ENCODE measurements at places on chromosomes 2 and 18.

DNA sequence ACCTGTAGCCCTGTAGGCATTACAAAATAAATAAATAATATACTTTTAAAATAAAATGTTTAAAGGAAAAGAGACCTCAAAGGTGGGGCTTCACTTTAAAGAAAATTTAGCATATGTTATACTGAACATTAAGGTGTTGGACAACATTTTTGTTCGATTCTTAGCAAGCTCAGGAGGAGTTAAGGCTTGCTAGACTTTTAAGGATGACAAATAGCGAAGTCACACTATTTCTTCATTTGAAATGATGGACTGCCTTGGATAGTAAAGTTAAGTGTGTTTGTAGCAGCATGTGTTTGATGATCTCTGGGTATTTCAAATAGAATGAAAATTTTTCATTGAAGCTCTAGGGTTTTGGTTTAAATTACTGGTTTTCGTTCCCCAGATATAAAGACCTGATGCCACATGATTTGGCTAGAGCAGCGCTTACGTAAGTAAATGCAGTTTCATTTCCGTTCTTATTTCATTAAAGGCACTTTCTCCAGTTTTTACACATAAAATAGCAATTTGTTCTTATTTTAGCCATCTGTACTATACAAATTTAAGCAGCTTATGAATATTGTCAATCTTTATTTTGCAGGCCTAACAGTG, 24.9 kb downstream of the HADHB start:
- no peak for DNase-seq

DNA sequence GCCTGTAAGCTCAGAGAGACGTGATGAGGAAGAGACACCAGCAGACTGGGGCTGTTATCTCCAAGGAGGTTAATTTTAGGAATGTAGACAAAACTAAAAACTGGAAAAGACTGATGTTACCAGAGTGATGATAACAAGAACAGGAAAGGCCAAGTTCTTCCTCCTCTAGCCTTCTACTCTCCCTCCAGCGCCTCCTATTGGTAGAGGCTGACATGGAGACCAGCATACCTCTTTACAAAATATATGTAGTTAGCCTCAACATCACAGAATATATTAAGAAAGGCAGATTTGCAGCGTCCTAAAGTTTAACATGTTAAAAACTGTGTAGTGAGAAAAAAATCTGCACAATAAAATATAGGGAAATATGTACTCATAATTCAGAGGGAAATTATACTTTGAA, 66.0 kb downstream of the TCF4 start:
- DNase-seq = peak; percentile 53

DNA sequence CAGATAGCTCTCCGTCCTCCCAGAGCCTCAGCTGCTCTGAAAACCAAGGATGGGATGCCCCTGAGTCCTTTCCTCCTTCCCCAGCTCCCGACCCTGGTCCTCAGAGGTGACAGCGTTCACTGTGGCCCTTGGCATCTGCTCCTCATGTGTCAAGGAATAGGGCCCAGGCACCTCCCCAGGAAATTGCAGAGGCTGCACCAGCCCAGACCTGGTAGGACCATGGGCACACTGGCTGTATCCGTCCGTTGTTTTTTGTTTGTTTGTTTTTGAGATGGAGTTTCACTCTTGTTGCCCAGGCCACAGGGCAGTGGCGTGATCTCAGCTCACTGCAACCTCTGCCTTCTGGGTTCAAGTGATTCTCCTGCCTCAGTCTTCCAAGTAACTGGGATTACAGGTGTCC, 37.5 kb upstream of the SLC66A3 start:
- no peak for DNase-seq

- DNase-seq = no peak
Measured at GRCh38 chr2:84856787-84857186, 24.1 kb downstream of the TRABD2A start.

GRCh38 chr2:84297155-84297554, 161.9 kb downstream of the SUCLG1 start:
- peak; percentile 32 for DNase-seq

- DNase-seq = peak; percentile 15
Measured at GRCh38 chr2:222915092-222915957, 54.5 kb downstream of the ACSL3 start.

DNA sequence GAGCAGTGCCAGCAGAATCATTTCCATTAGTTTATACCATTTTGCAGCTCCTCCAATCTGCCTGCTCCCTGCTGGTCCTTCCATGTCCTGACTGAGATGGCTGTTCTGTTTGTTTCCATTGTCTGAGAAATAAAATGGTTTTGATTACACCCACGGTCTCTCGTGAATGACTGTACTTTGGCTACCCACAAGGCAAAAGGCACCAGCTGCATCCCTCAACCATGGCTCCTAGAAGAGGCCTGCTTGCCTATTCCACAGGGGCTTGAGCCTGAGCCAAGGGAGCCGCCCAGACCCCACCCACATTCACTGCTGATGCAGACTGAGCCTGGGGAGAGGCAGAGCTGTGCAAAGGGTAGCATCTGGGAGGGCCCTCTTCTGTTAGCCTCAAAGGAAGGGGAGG, 31.2 kb downstream of the MARCHF4 start:
- DNase-seq = peak; percentile 53

DNA sequence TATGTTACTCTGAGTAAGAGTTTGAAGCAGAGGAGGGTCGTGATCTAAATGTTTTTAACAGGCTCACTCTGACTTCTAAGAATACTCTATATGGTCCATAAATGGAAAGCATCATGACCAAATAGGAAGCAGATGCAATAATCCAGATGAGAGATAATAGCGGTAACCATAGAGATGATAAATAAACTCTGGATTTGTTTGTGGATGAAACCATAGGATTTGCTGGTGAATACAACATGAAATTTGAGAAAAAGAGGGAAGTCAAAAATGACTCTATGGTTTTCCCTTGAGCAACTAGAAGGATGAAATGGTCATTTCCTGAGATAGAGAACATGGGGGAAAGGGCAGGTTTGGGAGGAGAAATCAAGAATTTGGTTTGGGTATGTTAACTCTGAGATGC, 3.9 kb downstream of the HEATR5B start:
- peak; percentile 18 for DNase-seq

DNA sequence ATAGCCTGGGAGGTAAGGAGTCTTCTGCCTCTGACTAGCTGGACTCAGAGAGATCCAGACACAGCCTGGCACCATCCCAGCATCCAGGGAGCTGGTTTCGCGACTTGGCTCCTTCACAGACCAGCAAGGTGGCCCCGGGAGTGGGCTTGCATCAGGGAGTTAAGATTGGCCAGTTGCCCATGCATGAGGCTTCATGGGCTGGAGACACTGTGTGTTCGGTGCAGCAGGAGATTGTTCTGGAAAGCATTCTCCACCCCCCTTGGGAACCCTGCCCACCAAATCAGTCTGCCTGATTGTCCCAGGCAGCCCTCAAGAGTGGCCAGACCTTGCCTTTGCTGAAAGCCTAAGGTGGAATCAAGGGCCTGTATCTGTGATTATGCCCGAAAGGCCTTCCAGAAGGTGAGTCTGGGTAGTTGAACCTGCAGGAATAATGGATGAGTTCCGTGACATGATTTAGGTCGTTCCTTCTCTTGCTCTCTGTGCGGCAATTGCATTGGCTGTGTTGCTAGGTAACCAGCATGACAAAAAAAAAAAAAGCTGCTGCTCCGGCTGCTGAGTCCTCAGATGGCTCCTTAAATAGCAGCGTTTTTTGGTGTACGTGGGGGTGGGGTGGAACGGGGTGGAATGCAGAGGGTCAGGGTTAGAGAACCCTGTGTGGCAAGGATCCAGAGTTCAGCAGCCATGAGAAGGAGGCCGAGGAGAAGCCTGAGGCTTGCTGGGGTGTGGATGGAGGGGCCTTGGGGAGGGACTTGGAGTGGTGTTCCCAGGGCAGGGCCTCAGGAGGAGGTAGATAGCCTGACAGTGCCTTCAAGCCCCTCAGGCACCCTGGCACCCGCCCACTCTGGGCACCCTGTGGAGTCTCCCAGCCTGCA, 93.0 kb upstream of the MCFD2 start:
- peak; percentile 71 for DNase-seq

GRCh38 chr18:77765468-77765867, 515.8 kb downstream of the GALR1 start:
- DNase-seq = peak; percentile 10

- no peak for DNase-seq
Measured at GRCh38 chr2:23124214-23124750, 260.7 kb upstream of the KLHL29 start.

- no peak for DNase-seq
Measured at GRCh38 chr2:10245661-10246060, 57.0 kb upstream of the HPCAL1 start.

DNA sequence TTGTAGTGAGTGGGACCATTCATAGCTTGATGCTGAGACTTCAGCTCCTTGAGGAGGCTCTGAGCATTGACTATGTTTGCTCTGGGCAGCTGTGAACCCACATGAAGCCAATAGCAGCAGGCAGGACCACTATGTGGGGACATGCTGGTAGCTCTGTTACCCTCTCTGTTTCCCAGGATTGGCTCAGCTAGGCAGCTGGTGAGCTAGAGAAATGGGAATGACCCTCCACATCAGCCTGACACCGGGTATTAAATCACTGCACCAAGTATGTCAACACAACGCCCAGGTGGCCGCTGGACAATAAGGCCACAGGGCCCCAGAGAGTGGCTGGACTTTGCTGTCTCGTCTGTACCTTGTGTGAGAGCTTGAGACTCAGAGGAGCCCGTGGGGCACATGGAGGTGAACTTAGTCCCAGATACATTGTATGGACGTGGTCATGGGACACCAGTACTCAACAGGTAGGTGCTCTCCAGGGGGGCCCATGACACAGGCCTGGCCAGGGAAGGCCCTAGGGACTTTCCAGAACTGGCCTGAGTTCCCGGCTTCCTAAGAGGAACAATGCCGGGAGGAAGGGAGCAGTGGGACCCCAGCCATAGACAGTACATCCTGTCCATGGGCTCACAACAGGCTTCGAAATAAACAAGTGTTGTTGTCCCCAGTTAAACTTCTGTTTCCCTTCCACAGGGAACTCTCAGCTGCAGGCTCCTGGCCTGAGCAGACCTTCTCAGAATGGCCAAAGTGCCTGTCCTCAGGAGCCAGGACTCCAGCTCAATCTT, 35.2 kb downstream of the HS1BP3 start:
- DNase-seq = no peak

DNA sequence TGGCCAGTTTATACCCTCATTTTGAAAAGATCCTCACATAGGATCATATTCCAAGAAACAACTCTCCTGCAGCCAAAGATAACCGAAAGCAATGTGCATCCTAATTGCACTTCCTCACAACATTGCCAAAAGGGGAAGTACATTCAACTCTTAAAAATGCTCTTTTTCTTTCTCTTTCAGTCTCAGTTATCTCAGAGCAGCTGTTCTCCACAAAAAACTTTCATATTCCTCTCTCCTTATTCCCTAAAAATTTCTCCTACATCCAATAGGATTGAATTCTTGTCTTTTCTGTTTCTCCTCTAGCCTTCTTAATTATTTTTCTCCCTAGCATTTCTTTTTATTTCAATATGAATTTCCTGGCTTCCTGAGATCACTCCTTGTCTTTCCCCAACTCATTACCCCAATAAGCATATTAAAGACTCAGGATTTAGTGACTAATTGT, 7.4 kb upstream of the VRK2 start:
- peak; percentile 61 for DNase-seq

GRCh38 chr18:36532394-36532793, 234.9 kb downstream of the FHOD3 start:
- peak; percentile 73 for DNase-seq

DNA sequence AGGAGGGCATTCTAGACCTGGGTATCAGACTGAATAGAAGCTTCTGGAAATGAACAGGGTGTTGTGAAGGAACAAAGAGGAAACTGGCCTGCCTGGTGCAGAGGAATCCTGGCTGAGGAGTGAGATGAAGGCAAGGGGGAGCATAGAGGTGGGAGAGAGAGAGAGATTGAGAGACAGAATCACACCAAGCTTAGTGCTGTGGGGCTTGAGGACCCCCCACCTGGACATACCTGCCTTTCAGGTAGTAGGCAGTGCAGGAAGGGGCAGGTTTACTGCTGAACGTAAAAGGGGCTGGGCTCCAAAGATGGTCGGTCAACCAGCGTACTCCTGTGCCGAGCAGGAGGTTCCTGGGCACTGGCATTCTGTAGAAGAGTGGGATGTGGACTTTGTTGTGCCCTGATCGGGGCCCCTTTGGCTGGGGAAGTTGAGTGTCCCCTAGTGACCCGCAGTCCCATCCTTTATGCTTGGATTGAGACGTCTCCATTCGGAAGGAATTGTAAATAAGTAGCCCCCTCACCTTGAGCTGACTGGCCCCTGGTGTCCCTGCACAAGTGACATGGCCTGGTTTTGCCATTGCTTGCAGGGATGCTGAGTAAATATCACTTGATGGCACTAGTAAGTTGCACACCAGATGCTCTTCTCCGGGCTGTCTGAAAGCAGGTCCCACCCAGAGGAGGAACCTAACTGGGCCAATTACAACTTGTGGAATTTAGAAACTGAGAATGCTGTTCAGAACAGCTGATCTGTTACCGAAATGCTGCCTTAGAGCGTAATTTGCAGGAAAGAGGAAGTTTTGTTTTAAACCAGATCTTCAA, 1.4 kb downstream of the UBE2F start:
- peak; percentile 28 for DNase-seq

GRCh38 chr2:167212014-167212648, 323.9 kb downstream of the XIRP2 start:
- peak; percentile 27 for DNase-seq

DNA sequence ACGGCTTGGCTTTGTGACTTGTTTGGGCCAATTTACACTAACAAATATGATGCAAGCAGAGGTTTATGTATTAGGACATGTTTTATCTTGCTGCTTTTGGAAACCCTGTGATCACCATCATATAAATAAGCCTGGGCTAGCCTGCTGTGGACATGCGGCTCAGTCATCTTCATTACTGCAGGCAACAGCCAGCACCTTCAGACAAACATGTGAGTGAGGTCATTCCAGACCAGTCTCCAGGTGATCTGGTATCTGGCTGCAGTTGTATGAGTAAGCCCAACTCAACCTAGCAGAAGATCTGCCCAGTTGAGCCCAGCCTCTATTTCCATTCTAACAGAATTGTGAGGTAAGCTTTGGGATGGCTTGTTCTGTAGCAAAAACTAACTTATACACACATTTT, 254.6 kb upstream of the ATP5MC3 start:
- no peak for DNase-seq

DNA sequence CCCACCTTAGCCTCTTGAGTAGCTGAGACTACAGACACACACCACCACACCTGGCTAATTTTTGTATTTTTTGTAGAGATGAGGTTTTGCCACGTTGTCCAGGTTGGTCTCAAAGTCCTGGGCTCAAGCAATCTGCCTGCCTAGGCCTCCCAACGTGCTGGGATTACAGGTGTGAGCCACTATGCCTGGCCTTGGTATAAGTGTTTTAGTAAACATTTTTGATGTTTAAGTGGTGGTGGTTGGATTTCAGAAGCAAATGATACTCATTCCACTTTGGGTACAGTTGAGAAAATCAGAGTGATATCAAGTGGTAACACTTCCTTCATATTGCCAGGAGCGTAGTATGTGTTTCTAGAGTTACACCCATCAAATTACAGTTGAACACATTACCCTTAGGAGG, 25.4 kb downstream of the ACADL start:
- DNase-seq = no peak

Measured in RPMI7951 (cell line).